Aortic smooth muscle cell (primary cell): ENCODE measurements at places on chromosomes 1 and 21. TPM values are rescaled to one million over a fixed set of nuclear protein-coding genes. Genes with fewer than 3 reads are reported as not detected.

OR2M2 gene
- not detected in 2 replicates for total RNA-seq

PDC gene
- 0.06 TPM in 1 of 2 replicates, not detected in the other for total RNA-seq

SPRR2E gene
- total RNA-seq, result not detected in 2 replicates

S100A5 gene
- 0.26 and 0.62 TPM in 2 replicates for total RNA-seq

DNASE2B gene
- not detected in 2 replicates for total RNA-seq

ASB17 gene
- total RNA-seq, result not detected in 2 replicates

SLC6A9 gene
- 5.1 and 5.3 TPM in 2 replicates for total RNA-seq

CNKSR1 gene
- 0.26 TPM in 1 of 2 replicates, not detected in the other for total RNA-seq

FAM167B gene
- total RNA-seq, result 0.79 and 1.7 TPM in 2 replicates

MNDA gene
- not detected in 2 replicates for total RNA-seq

CDC20 gene
- 27.0 and 37.4 TPM in 2 replicates for total RNA-seq

HUNK gene
- under 0.01 TPM in 2 replicates for total RNA-seq

GSTM5 gene
- total RNA-seq, result 0.92 and 2.0 TPM in 2 replicates

ZNF648 gene
- not detected in 2 replicates for total RNA-seq

RIMKLA gene
- not detected in 2 replicates for total RNA-seq

EFCAB14 gene
- 30.3 and 42.4 TPM in 2 replicates for total RNA-seq

SLC45A1 gene
- 2.2 and 3.0 TPM in 2 replicates for total RNA-seq

RAB25 gene
- not detected in 2 replicates for total RNA-seq

CD84 gene
- total RNA-seq, result under 0.01 TPM in 1 of 2 replicates, not detected in the other

FMO1 gene
- total RNA-seq, result 0.12 TPM in 1 of 2 replicates, not detected in the other

TFF3 gene
- total RNA-seq, result 0.68 TPM in 1 of 2 replicates, not detected in the other

LAX1 gene
- under 0.01 TPM in 1 of 2 replicates, not detected in the other for total RNA-seq

TCEA3 gene
- 14.0 and 20.3 TPM in 2 replicates for total RNA-seq

KPRP gene
- not detected in 2 replicates for total RNA-seq

NTNG1 gene
- total RNA-seq, result 0.06 and 0.13 TPM in 2 replicates

TSPEAR gene
- not detected in 2 replicates for total RNA-seq
